Right forelimb (tissue), 1 donor: ENCODE measurements at places on chromosomes 5 and 9.

DNA sequence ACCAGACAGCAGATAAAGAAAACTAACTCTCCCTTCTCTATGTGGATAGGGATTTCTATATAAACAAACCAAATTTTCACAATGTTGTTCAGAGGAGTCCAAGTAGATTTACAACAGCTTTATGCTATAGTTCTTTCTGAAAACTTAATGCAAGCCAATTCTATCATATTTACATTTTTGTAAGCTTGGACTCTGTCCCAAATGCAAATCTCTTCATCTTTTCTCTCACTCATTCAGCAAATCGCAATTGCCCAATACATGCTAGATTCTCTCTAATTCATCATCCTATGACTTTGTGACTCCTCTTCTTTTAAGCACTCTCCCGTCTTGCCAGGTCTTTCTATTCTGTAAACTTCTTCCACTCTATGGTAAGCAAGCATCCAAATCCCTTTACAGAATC is 39.1 kb upstream of the UGT3A2 start:
- DNase-seq = no peak

DNA sequence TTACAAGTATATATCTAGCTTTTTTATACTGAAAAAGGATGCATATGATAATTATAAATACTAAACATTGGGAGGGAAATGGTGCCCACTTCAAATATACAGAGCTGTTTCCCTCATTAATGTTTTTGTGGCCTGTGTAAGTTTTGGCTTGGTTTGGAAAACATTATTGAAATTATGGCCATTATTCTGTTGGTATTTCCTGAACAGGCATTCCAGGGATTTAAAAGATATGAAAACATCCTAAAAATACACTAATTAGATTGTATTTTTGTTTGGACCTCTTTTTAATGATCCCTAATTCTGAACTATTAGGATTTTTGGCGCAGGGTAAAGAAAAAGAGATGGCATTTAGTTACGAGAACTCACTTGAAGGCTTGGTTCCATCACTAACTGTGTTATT is 50.9 kb downstream of the CLINT1 start:
- no peak for DNase-seq

- DNase-seq = no peak
Observed at GRCh38 chr9:114050226-114050568, 27.9 kb downstream of the AMBP start.

GRCh38 chr5:2891781-2892180 is 140.3 kb upstream of the IRX2 start:
- no peak for DNase-seq

DNA sequence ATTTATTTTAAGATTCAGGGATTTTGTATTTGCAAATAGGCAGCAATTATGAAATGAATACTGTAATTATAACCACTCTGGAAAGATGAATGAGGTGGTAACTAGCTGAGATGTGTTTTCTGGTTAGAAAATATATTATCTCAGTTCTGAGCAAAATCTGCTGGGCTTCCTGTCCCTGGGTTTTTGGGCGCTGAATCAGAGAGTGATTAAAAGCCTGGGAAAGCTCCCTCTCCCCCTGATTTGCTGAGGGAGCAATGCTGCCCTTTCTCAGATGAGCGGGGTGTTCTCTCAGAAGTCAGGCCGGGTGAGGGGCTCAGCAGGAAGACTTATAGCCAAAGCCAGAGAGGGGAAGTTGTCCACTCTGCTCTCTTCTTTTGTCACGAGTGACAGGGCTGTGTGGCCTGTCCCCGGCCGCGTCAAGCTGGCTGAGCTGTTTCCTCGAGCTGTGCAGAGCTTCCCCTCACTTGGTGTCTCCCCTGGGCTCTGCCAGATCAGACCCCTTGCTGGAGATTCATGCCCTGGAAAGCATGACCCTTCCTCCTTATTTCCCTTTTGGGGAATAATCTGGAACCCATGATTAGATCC is 39.8 kb upstream of the PITX1 start:
- peak; percentile 21 for DNase-seq

- peak; percentile 73 for DNase-seq
Observed at GRCh38 chr5:126920291-126920690, 110.1 kb downstream of the MARCHF3 start.

DNA sequence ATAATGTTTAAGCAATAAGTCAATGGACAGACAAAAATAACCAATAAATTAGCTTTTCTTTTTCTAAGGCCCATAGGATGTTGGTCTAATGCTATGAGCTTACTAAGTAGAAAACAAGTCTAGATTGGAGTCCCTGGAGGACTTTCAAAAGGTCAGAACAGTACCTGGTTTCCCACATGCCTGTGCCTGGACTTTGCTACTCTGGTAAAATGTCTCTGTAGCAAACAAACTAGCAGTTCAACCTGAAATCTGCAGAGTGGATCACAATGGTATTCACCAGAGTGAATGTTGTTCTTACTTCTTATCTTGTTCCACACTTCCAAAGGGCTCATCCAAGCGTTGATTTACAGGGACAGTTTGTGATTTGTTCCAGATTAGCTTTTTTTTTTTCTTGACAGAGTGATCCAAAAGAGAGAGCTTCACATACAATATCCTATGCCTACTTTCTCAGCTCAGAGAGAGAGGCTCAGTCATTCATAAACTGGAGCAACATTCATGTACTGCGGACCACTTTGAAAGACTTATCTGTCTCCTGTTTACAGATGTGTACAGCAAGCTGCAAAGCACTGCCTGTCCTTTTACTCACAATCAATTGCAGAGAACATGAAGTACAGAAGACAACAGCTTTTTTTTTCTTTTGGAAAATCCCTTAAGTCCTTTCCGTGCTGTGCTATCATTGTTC is 466.1 kb downstream of the SPATA31D1 start:
- DNase-seq = no peak
